Stimulated activated CD8-positive, alpha-beta memory T cell treated with anti-CD3 and anti-CD28 coated beads, Interleukin-4, amount 100 ng/mL, for 4 hours (primary cell): ENCODE measurements at places on chromosomes 7 and 10.

DNA sequence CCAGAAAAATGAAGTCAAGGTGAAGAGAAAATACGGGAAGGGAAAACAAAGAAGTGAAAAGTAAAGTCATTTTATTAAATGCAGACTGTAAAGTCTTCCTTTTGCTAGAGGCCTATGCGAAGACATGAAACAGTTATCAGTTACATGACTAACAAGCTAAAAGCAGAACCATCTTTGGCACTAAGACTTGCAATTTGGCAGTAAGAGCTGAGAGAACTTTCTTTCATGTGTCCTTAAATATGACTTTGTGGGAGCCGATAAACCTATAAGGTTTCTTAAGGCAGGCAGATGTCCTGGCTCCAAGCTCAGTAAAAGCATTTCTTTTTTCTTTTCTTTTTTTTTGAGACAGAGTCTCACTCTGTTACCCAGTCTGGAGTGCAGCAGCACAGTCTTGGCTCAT lies 10.4 kb downstream of the ANLN start:
- no peak for DNase-seq

DNA sequence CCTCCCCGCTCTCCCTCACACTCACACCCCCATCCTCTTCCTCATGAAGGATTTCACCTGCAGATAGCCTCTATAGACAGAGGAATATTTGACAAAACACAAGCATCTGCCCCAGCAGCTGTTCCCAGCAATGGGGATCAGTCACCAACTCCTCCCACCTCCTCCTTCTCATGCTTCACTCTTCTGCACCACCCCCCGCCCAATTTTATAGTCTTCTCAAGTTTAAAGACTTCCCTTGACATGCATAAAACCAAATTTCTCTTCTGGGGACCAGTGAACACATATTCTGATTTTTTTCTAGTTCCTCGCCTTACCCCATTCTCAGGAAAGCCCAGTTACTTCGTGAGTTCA lies 654.4 kb downstream of the LRMDA start:
- no peak for DNase-seq

DNA sequence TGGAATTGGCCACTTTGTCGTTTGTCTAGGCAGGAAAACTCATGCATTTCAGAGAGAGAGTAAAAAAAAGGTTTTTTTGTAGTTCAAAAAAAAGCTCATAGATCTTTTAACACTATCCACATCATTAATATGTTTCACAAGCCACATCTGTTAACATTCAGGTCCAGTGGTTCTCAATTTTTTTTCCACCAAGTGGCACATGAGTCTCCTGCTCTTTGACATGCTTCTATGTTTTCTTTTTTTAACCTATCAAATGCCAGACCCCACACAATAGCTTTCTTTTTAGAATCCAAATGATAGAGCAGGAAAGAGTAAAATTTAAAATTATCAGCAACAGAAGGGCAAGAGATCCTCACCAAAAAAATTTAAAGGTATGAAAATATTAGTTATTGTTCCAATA lies 20.3 kb downstream of the NOD1 start:
- DNase-seq: no peak

DNA sequence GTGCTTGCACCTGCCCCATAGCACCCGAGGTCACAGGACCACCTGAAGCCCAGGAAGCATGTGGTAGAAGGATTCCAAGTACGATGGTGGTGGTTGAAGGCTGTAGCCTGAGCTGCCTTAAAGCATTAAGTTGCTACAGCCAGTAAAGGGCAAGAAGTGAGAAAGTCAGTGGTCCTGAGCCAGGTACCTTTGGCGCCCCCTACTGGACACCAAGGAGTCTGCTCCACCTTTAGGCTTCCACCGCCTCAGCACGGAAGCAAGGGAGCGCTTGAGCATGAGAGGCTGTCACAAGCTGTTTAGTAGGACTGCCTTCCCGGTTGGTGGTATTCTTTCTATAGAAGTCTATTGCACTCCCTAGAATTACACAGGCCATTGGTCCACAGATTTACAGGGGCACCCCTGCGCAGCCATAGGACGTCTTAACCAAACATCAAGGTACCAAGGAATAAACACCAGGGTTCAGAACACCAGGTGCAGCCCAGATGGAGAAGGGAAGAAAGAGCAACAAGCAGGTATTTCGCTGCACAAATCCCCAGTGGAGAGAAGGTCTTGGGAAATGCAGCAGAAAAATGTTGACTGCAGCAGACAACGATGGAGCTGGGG lies 2.2 kb downstream of the CRTAC1 start:
- peak; percentile 3 for DNase-seq

DNA sequence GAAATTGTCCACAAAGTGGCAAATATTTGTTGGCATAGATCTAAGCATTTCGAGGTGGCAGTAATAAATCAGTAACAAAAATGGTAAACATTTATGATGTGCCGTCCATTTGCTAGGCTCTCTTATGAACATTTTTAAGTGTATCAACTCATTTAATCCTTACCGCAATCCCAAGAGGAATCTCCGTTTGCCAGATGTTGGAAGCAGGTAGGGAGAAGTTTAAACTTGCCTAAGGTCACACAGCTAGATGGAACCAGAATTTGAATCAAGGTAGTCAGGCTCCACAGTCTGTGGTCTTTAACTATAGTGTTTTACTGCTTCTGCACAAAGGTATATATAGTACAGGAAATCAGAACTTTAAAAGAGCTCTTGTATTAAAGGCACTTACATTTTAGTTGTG lies 2.6 kb downstream of the MKLN1 start:
- no peak for DNase-seq

DNA sequence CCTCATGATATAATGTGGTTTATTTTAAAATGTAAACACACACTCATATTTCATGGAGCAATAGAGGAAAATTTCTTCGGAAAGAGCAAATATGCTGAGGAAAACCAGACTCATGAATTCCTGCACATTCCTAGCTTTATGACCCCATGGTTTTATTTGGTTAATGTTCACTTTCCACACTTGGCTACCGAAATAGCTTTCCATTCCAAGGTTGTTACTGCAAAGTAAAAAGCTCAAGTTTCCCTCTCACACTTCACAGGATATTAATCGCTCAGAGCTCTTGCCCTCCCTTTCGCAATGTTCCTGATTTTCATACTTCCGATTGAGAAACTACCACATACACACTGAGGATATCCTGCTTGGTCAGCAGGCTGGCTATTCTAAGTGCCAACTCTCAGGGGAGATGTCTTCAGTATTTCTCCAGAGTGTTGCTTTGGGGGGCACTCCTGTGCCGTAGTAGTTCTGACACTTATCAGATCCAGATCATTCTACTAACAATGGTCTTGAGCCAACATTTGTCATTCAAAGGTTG lies 77.5 kb upstream of the STEAP1B start:
- no peak for DNase-seq

GRCh38 chr10:70174058-70174741 lies 3.9 kb upstream of the SAR1A start:
- no peak for DNase-seq

- DNase-seq: no peak
Observed at GRCh38 chr10:113124724-113125123, 174.7 kb downstream of the TCF7L2 start.

- no peak for DNase-seq
Observed at GRCh38 chr10:89478085-89478738, 57.2 kb downstream of the SLC16A12 start.

- no peak for DNase-seq
Observed at GRCh38 chr10:98528166-98528804, 81.5 kb upstream of the HPS1 start.

DNA sequence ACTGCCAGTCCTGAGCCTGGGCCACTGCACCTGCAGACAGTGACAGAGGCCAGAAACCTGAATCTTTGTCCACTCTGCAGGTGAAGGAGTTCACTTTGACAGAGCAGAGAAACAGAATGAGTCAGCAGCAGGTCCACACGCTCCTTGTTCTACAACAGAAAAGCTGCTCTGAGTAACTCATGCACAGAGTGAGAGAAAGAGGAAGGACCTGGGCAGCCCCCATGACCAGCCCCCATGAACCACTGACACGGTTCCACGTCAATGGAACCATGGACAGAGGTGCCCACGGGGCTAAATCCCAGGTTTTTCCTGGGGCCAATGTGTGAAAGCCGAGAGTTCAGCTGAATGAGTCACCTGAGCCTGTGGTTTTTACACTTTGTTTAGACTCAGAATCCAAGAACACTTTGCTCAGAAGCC lies 40.8 kb upstream of the CTBP2 start:
- DNase-seq: no peak

DNA sequence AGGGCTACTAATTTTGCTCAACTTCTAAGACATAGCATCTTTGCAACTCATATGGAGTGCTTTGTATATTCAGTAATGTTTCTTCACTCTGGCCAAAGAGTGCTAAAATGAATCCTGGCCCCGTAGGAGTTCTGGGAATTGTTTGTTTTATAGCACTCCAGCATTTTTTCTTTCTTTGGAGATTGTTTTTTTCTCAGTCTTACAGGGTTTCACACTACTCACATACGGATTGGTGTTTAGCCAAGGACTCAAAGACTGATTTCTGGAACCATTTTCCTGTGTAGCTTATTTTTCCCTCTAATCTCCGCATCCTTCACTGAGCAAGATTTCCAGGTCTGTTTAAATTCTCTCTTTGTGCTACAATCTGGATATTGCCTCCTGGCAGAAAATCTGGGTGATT lies 6.4 kb downstream of the TAS2R41 start:
- DNase-seq: no peak

DNA sequence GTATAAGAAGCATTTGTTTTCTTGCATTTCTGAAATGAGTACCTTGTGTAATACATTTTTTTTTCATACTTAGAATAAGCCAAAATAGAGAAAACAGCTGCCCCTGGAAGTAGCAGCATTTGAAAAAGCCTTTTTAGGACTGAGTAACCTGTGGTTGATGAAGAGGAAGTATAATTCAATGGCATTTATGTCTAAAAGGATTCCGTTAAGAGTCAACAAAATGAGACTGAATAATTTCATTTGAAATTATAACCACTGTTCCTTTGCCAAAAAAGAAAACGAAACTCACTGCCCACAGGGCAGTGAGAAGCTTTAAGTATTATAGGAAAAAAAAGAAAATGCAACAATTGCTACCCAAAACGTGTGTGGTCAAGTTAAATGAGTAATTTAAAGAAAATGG lies 705.6 kb upstream of the PHF14 start:
- DNase-seq: no peak

DNA sequence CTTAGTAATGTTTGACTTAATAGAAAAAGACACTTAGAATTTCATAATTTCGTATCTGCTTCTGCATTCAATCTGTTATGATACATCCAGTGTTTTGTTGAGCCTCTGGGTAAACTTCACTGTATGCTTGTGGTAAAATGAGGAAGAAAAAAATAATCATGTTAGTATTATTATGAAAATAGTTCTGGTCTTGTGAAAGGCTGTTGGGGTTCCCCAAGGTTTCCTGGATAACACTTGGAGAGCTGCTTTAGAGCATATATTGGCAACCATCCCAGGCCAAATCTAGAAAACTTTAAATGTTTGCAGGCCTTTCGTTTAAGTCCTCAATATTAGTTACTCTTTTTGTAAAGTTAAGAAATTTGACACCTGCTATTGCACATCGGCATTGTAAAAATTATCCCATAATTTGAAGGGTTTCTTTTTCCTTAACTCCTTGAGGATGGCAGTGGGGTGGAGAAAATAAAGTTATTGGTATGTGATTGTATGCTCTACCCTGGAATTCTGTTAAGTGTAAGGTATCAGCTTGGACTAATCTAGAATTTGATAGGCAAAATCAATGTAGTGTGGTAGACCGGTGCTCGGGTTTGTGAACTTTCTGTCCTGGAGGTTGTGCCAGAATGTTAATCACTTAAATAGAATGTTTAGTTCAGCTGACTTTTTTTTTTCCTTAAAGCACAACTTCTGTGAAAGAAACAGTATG lies 54.5 kb downstream of the WAC start:
- no peak for DNase-seq

DNA sequence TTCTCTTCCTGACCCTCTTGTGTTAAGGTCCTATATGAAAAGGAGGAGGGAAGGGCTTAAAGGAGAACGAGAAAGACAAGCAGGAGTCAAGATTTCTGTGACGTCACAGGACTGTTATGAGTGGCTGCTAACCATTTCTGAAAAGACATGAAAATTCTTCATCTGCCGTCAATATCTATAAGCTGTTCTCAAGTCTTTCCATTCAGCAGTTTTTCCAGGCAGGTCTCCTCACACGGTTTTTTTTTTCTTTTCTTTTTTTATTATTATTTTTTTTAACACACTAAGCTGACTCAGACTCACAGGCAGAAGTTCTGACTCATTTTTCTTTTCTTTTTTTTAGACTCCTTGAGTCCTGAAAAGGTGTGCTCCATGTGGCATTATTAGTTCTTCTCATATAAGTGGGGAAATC lies 72.0 kb downstream of the DGKI start:
- DNase-seq: no peak

GRCh38 chr10:51886438-51887068 lies 187.2 kb upstream of the CSTF2T start:
- DNase-seq: no peak

- no peak for DNase-seq
Observed at GRCh38 chr7:36079446-36080025, 73.5 kb upstream of the EEPD1 start.

- no peak for DNase-seq
Observed at GRCh38 chr7:29156907-29157452, 10.6 kb upstream of the CPVL start.

- no peak for DNase-seq
Observed at GRCh38 chr7:134865001-134865845, 85.8 kb downstream of the CALD1 start.

DNA sequence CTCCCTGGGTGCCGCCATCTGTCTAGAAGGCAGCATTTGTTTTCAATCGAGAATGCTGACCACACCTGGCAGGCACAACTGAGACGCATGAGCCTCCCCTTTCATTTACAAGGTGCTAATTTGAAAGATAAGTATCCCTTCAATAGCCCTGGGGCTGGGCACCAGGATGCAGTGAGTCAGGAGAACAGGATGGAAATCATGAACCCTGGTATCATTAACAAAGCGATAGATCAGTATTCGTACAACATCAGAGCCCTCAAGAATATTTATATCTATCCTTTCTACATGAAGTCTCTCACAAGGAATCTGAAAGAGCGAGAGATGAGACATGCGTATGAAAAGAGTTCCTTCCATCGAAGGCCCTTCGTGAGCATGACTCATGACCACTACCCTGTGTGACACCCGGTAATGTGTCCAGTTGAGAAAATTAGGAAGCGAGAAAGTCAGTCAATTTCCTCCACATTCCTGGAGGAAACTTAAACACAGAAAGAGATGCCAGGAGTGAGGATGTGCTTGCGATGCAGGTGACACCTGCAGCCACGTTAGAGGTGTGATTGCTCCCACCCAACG lies 123.1 kb upstream of the PITRM1 start:
- DNase-seq: no peak

- no peak for DNase-seq
Observed at GRCh38 chr10:31522820-31523219, 203.8 kb downstream of the ZEB1 start.

- DNase-seq: no peak
Observed at GRCh38 chr7:134042307-134042706, 84.8 kb upstream of the LRGUK start.

GRCh38 chr7:8210845-8211724 lies 50.9 kb downstream of the ICA1 start:
- no peak for DNase-seq

DNA sequence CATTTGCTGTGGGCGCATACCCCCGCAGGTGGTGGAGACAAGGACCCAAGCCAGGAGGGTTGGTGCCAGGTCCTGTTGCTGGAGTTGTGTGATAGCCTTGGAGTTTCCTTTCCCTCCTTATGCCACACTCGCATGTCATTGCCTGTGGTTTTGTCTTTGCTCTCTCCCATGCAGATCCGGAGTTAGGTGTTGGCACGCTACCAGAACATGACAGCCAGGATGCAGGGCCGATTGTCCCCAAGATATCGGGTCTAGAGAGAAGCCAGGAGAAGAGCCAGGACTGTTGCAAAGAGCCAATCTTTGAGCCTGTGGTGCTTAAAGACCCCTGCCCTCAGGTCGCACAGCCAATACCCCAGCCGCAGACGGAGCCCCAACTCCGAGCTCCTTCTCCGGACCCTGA lies 369.2 kb upstream of the GALNT17 start:
- DNase-seq: no peak
